ENCODE measurements at places on chromosomes 2 and 18.

GRCh38 chr2:127932199-127932876 lies 46.6 kb upstream of the AMMECR1L start:
- DNase-seq: no peak

GRCh38 chr2:195646424-195646823 lies 10.6 kb upstream of the SLC39A10 start:
- no peak for DNase-seq

- peak; percentile 75 for DNase-seq
These were observed 47.1 kb upstream of the CCDC150 start for GRCh38 chr2:196592331-196592910.

GRCh38 chr2:18834341-18834740 lies 245.0 kb upstream of the NT5C1B start:
- DNase-seq: no peak

- no peak for DNase-seq
These were observed 164.2 kb downstream of the ANTXR1 start for GRCh38 chr2:69177063-69177771.

GRCh38 chr18:48030616-48031480 lies 100.4 kb upstream of the SMAD2 start:
- peak; percentile 89 for DNase-seq

DNA sequence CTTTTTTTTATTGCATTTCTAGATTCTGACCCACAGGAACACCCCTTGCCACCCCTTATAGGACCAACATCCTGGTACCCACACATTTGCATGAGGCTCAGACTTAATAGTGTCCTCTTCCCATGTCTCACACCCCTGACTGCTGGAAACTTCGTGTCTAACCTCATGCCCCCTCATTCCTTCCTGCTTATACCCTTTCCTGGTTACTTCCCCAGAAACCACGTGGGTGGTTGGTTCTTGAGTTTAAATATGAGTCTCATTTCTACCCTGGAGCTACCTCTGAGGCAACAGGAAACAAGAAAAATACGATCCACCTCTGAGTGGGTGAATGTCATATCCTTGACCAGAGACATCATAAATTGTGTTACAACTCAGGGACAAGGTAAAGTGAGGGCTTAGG lies 1.6 kb downstream of the TNP1 start:
- DNase-seq: no peak

- DNase-seq: no peak
These were observed 240.2 kb downstream of the TGIF1 start for GRCh38 chr18:3689986-3690763.

DNA sequence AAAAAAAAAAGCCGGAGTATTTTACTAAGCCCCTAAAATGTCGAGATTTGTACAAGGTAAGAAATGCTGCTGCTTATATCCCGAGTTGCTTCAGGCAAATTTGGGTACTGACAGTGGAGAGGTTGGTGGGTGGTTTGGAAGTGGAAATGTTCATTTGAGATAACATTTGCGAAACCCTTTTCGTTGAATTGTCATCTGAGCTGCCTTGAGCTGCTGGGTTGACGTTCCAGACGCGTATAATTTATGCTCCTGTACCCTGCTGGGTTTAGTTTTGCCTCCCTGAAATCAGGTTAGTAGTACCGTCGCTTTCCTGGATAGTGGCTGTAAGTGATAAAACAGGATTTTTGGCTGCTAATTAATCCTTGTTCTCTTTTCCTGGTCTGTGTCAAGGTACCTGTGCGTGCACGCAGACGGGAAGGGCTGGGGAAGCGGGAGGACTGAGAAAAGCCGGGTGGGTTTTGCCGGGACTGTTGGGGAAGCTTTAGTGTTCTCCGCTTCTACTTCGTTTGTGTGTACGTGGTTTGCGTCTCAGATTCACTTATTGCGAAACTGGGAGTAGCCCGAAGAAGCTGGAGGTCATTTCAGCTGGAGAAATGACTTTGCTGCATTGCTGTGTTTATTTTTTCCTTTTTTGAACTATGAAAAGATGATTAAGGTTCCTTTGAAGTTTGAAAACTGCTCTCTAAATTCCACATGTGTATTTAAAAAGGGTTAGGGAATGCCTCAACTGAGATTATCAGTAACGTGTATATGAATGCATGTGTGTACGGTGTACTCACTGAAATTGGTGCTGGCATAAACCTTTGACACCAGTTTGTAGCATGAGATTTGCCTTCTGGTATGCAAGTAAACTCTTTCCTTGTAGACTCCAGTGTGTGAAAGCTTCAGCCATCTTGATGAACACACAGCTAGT lies 709 bp downstream of the UGP2 start:
- DNase-seq: no peak

DNA sequence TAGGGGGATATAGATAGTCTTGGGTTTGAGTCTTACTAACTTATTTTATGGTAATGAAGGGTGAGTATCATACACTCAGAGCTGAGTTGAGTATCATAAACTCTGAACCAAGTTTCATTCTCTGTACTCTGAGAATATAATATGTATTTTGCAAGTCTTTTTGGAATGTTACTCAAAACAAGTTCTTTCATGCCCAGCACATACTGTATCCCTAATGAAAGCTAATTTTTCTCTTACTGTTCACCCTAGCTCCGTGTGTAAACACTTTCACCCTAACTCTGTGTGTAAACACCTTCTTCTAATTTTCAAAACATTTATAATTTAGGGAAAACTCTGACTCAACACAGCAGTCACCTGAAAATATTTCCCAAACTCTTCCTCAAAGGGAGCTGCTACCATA lies 29.7 kb upstream of the CHST9 start:
- DNase-seq: no peak

All from SHP77 (cell line).